T-helper 17 cell (primary cell): ENCODE measurements at places on chromosomes 12 and 14.
A peak's percentile ranks its signal among the peaks of the same experiment; 100 is the strongest.

DNA sequence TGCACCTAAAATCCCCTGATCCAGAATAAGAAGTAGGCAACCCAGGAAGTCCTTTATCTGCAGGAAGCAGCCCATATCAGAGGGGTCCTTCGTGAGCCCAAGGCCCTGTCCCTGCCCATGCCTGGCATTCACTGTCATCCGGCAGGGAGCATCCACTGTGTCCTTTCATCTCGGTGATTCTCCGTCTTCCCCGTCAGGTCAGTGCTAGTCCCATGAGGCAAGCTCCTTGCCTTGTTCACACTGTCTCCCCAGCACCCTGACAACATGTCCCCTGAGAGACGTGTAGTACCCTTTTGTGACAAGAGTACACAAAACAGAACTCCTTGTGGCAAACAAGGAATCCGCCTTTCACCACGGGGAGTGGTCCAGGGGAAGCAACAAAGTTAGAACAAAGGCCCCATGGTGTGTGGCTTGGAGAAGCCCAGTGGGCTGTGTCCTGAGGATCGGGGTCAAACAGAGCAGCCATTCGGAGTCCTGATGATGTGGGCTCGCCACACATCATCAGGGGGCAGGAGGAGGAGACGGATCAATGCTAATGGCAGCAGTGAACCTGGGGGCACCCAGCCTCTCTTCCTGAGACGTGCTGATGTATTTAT, 112.1 kb downstream of the DICER1 start:
- DNase-seq, result no peak

DNA sequence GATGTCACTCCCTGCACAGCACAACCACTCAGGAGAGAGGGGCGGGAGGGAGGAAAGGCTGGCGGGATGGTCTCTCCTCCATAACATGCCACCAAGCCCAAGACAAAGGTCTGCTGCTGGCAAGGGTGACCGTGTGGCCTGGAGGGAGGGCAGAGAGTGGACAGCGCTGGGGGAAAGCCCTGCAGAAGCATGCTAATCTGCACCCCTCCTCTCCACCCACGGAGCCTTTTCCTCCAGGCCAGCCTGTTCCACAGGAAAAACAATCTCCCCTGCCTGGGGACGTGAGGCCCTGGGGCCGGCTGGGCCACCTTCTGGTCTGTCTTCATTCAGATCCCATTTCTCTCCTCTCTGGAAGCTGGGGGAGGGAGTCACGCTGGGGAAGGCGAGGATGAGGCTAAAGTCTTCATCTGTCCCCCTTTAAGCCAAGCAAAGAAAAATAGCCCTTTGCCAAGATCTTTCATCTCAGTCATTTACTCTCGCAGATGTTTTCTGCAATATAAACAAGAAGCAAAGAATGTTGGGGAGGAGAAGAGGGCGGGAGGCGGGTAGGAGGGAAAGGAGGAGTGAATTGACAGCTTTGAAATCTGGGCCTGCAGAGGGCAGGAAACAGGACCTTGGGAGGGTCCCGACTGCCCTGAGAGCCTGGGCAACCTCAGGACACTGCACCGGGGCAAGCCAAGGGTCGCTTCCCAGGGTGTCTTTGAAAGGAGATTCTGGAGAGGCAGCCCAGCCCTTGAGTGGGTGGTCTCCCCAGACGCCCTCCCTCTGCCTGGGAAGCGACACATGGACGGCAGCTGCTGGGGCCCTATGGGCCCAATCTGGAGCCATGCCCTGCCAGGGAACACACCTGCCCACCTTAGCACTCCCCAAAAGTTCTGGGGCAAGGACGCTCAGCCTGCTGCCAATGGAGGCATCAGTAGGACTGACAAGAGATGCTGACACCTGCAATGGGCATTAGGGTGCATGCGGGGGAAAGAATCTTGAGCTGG, 133.6 kb downstream of the ZFP36L1 start:
- no peak for DNase-seq

GRCh38 chr12:124420996-124421674, 126.2 kb downstream of the RFLNA start:
- DNase-seq, result no peak

DNA sequence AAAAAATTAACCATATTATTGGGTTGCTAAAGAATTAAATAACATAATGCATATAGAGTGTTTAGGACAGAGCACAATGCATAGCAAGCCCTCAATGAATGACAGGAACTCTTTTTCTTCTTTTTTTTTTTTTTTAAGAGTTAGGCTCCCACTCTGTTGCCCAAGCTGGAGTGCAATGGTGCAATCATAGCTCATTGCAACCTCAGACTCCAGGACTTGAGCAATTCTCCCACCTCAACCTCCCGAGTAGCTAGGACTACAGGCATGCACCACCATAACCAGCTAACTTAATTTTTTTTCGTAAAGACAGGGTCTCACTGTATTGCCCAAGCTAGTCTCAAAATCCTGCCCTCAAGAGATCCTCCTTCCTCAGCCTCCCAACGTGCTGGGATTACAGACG, 20.5 kb upstream of the MTERF2 start:
- DNase-seq, result no peak

GRCh38 chr12:5258498-5258897, 173.4 kb upstream of the NTF3 start:
- no peak for DNase-seq

DNA sequence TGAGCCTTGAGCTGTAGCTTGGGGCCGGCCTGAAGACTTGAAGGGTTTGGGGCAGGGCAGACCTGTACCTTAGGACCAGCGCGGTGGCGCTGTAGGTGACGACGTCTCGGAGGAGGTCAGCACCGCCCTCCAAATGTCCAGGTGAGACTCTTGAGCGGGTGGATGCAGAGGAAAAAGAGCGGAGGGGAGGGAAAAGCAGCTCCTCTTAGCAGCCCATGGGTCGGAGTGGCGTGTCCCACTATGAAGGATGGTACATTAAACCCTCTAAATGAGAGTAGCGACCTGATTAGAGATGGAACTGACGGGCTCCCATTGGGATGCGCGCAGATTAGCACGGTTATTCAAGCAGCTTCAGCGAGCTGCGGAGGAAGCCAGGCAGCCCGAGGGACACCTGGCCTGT, 77.0 kb upstream of the MAP1LC3B2 start:
- no peak for DNase-seq

DNA sequence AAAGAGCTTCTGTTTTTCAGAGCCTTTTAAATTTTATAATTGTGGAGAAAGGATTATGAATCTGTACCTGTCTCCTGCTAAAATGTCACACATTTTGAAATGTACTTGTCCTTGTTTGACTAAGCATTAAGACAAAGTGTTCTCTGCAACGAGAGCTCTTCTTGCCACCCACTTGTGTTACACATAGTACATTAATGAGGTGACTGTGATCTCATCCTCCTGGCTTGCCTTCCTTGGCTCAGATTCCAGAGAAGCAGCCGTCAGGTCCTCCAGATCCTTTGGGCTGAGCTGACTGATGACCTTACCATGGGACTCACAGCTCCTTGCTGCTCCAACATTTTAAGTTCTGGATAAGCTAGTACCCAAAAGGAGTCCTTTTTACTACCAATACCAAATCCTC, 81.4 kb downstream of the BBS10 start:
- no peak for DNase-seq

- DNase-seq, result no peak
Measured at GRCh38 chr14:63428486-63428885, 109.8 kb upstream of the GPHB5 start.

DNA sequence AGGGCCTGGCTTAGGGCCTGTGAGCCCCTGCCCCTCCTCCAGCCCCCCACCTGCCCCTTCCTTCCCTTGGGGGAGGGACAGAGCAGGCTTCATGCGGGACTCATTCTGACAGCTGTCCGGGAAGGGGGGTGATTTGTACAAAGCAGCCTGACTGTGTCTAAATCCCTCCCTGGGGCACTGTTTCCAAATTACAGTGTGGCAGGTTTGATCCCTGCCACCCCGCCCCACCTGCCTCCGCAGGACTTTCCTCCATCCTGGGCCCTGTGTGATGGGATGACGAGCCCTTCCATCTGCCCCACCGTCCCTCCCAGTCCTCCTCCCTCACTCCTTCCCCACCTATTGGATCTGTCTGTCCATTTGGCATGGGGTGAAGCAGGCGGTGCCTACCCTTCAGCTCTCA, 363.9 kb downstream of the BCL11B start:
- no peak for DNase-seq

- DNase-seq, result no peak
Measured at GRCh38 chr12:95882080-95882479, 23.3 kb downstream of the SNRPF start.

DNA sequence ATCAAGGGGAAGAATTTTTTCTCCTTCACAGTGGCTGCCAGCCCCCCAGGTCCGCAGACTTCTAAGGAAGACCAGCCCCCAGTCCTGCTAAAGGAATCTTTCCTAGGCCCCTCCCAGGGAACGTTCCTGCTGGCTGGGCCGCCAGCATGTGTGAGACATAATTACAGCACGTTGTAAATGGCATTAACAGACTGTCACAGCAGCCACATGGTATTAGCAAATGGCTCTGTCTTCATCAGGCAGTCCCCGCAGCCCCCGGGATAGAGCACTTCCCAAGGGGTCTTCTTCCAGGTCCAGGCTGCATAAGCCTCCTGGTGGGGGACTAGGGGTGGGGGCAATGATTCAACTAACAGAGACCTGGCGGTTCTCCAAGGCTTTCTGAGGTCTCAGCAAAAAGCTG, 34.9 kb upstream of the FAM222A start:
- no peak for DNase-seq

GRCh38 chr12:6461401-6462233, 8.9 kb downstream of the VAMP1 start:
- DNase-seq, result peak; percentile 72

- no peak for DNase-seq
Measured at GRCh38 chr12:68364328-68364727, 32.2 kb upstream of the MDM1 start.
